ENCODE measurements at places on chromosomes 4 and X.

DNA sequence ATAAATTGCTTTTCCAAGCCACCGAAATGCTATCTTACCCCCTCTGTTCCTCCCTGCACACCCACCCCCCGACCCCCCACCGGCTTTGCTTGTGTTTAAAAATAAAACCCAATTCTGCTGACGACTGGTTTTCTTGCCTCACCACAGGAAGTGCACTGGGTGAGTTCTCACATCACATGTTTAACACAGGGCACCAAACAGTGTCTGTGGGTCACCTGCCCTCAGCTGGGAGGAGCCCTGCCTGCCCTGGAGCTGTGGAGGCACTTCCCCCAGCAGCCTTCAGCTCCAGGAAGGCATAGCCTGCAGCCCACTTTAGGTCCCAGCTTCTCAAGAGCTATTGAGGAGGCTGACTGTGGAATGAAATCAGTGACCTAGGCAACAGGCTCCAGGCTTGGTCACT, 8.8 kb downstream of the TMEM255A start:
- DNase-seq, result no peak

DNA sequence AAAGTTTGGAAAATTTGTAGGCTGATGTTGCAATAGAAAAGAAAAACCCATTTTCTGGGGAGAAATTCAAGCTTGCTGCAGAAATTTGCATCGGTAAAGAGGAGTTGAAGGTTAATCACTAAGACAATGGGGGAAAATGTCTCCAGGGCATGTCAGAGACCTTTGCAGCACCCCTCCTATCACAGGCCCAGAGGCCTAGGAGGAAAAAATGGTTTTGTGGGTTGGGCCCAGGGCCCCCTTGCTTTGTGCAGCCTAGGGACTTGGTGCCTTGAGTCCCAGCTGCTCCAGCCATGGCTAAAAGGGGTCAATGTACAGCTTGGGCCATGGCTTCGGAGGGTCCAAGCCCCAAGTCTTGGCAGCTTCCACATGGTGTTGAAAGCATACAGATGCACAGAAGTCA, 17.8 kb downstream of the TMSB15A start:
- DNase-seq, result no peak

DNA sequence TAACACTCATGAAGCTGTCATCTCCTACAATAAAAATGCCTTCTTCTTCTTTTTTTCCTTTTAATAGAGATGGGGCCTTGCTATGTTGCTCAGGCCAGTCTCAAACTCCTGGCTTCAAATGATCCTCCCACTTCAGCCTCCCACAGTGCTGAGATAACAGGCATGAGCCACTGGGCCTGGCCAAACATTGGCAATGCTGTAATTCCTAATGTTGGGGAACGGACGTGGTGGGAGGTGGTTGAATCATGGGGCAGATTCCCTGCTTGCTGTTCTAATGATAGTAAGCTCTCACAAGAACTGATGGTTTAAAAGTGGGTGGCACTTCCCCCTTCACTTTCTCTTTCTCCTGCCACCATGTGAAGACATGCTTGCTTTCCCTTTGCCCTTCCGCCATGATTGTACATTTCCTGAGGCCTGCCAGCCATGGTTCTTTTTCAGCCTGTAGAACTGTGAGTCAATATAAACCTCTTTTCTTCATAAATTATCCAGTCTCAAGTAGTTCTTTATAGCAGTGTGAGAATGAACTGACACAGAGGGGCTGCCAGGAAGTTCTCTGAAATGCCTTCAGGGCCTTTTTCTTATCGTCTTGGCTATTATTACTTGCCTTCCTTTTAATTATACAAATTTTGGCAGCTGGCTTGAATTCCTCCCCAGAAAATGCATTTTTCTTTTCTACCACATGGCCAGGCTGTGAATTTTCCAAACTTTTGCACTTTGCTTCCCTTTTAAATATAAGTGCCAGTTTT, 93.0 kb downstream of the CENPC start:
- no peak for DNase-seq

- no peak for DNase-seq
Observed at GRCh38 chr4:16443504-16444088, 217.3 kb upstream of the TAPT1 start.

DNA sequence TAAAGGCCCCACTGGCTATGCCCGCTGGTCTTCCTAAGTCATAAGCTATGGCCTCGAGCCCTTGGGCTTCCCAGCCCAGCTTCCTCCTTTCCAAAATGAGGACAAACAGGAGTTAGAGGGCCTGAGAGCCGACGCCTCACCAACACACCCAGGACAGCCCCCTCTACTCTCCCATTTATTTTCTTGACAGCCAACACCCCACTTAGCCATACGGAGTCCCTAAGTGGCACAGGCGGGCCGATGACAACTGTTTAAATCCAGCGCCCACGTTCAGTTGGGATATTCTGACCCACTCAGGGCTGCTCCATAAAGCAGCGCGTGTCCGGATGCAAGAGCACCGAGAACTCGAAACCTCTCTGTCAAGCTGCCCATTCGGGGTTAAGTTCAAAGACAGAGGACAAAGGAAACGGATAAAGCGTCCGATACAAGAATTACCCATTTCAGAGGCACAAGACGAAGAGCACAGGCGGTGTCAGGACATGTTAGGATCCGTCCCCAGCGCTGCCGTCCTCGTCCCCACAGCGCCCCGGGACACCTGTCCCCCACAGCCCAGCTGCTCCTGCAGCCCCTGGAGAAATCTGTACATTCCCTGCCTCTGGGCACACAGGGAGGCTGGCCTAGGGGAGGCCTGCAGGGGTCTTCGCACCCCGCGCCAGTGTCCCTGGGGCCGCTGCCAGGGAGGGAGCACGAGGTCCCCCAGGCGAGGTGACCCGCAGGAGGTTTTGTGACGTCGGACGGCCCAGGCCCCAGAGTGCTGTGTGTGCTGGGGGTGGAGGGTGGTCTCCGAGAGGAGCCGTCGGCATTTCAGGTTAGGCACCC, 1.2 kb downstream of the PRKX start:
- peak; percentile 9 for DNase-seq

GRCh38 chr4:185920171-185920570, 108.2 kb upstream of the SORBS2 start:
- no peak for DNase-seq

- no peak for DNase-seq
Observed at GRCh38 chr4:70994387-70995099, 1.1 kb downstream of the DCK start.

DNA sequence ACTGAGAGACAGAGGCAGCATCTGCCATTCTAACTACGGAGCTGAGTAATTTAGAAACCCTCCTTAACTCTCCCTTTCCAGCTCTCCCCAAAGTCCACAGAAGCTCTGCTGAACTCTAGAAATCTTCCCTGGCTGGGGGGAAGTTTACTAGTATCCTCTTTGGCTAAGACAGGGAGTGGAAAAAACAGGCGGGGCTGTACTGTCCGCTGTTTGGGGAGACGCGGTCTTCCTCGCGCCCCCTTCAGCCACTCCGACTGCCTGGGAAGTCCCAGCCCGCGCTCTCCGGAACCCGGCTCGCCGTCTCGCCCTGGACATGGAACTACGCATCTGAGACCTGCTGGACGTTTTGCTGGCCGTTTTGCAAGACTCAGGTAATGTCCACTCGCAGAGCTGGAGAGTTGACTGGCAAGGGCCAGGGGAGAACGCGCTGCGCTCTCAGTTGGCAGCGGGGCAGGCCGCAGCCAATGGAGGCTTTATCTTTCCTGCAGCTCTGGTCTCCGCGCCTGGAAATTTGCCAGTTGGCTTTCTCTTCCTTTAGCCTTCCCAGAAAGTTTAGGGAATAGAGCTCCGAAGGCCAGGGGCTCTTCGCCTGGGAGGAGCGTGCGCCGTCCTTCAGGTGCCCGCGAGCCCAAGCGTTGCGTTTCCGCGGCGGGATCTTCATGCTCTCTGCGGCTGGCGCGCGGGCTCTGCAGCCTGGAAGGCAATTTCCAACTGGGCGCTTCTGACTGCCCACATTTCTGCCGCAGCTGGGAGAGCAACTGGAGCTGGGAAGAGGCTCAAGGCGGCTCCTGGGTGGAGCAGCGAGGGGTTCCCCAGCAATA, 892 bp downstream of the IL1RAPL2 start:
- DNase-seq, result no peak

DNA sequence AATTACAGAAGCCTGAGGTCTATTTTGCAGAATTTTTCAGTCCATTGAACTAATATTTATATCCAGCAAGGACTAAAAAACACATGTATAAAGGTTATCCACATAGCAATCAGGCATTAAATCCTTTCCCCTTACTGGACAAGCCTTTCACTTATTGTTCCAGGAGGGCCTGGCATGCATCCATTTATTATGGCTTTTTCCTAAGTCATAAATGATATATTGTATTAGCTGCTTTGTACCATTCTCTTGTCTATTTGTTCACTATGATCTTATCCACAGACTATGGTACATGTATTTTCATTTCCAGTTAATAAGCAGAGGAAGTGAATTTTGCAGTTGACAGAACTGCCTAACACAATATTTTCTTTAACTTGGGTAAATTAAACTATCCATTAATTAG, 105.4 kb upstream of the ANK2 start:
- no peak for DNase-seq

- no peak for DNase-seq
Observed at GRCh38 chrX:79559290-79559689, 192.2 kb upstream of the ITM2A start.

- DNase-seq, result no peak
Observed at GRCh38 chr4:41550308-41550707, 12.4 kb downstream of the LIMCH1 start.

GRCh38 chr4:174358829-174359228, 75.1 kb downstream of the CEP44 start:
- no peak for DNase-seq

DNA sequence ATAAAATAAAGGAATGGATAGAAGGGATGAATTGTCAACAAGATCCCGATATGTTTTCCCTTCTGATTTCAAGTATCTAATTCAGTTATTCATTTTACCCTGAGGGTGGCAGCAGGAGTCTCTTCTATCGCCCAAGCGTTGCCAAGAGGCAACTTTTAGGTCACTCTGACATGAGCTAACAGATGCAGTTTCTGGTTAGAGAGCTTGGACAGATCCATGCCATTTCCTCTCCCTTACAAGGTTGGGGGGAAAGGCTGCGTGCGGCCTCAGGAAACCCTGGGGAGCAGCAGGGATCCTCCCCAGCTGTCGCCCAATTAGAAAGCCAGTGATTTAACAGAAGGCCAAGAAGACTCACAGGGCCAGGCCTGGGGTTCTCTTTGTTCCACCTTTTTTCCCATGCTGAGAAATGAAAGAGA, 35.3 kb upstream of the WAS start:
- DNase-seq, result peak; percentile 3

DNA sequence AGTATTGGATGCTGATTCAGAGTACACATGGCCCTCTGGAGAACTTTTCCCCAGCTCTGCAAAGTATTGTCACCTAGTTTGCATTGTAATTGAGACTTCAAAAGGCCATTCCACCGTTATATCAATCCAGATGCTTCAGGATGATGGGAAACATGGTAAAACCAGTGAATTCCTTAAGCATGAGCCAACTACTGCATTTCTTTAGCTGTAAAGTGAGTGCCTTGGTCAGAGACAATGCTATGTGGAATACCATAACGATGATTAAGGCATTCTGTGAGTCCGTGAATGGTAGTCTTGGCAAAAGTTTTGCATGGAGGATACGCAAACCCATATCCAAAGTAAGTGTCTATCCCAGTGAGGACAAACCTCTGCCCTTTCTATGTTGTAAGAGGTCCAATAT, 355.2 kb downstream of the DCAF12L2 start:
- DNase-seq, result no peak

GRCh38 chr4:40323866-40324265, 11.3 kb upstream of the CHRNA9 start:
- no peak for DNase-seq

DNA sequence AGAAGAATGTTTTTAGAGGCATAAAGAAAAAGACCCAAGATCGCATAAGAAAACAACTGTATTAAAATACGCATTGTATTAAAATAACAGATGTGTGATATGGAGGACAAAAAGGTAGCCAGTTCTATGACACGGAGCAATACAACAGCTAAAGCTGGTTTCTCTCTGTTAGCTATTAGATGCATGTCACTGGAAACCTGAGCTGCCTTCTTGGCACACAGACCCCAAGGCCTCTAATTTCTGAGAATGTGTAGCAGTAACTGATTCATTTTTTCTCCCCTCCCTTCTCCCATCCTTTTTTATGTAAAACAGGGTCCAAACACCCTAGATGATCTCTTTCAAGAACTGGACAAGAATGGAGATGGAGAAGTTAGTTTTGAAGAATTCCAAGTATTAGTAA, 4.1 kb downstream of the S100G start:
- no peak for DNase-seq

DNA sequence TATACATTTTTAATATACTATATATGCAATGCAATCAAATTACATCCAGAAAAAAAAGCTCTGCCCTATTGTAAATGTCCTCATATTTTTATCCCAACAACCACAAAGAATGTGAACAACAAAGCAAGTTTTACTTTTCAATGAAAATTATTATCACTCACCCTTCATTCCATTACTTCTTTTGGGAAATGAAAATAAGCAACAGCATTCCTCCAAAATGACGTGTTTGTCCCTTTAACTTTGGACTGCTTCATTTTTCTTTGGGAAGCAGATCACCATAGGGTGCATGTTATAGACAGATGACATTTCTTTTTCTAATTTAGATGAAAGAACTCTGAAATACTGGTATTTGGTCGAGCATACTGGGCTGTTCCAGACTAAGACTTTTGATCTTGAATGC, 667.1 kb upstream of the BOD1L1 start:
- no peak for DNase-seq
